ENCODE measurements at places on chromosomes 13 and 19.

- DNase-seq: no peak
Measured at GRCh38 chr13:42981317-42981716, 10.7 kb downstream of the EPSTI1 start.

DNA sequence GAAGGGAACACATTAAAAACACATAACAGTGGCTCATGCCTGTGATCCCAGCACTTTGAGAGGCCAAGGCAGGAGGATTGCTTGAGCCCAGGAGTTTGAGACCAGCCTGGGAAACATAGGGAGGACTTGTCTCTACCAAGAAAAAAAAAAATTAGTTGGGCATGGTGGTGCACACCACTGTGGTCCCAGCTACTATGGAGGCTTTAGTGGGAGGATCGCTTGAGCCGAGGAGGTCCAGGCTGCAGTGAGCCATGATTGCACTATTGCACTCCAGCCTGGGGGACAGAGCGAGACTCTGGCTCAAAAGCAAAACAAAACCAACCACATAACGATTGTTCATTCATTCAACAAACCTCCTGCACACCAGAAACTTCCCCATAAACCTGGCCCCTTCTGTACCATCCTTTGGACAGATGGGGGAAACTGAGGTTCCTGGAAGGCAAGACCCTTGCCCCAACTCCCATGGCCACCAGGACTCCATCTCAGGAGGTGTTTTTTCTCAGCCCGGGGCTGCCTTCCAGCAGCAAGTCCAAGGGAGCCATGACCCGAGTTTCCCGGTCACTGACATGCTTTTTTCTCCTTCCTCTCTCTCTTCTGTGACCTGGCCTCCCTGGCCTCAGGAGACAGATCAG is 4.3 kb downstream of the FOSB start:
- no peak for DNase-seq

DNA sequence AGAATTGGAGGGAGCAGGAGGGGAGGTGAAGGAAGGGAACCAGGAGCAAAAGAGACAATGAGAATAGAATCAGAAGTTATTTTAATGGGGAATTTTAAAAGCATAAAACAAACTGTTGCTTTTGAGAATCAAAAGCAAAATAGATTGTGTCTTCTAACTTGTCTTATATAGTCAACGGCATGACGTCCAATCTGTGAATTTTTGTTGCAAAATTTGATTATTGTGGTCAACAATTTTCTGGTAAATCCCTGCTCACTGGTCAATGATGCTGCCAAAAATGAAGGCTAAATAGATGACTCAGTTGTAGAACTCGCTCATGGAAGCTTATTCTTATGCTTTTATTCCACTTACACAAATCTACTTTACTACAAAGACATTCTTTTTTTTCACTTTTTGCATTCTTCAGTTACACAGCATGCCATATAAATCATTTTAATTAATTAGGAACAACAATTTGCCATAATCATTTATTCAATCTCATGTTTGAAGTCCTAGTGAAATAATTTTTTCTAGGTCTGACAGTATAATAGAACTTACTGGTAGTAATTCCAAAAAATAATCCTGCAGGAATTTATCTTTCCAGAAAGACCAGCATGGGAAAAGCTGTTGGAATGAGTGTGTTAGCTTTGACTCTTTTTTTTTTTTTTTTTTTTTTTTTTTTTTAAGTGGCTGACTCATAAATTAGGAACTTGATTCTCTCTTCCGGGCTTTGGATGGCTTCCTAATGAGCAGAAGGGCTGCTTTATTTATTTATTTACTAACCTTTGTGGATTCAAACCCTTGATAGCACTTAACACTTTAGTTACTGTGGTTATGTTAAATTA is 256.9 kb downstream of the SPRY2 start:
- DNase-seq: no peak

- DNase-seq: no peak
Measured at GRCh38 chr13:21297447-21297846, 121.0 kb downstream of the MRPL57 start.

GRCh38 chr13:106533943-106534638 is 1.4 kb downstream of the EFNB2 start:
- peak; percentile 34 for DNase-seq

All from activated CD4-positive, alpha-beta T cell treated with anti-CD3 and anti-CD28 coated beads for 48 hours (primary cell).